Cortex of kidney (tissue), 1 donor: ENCODE measurements at places on chromosomes 3 and 15.

DNA sequence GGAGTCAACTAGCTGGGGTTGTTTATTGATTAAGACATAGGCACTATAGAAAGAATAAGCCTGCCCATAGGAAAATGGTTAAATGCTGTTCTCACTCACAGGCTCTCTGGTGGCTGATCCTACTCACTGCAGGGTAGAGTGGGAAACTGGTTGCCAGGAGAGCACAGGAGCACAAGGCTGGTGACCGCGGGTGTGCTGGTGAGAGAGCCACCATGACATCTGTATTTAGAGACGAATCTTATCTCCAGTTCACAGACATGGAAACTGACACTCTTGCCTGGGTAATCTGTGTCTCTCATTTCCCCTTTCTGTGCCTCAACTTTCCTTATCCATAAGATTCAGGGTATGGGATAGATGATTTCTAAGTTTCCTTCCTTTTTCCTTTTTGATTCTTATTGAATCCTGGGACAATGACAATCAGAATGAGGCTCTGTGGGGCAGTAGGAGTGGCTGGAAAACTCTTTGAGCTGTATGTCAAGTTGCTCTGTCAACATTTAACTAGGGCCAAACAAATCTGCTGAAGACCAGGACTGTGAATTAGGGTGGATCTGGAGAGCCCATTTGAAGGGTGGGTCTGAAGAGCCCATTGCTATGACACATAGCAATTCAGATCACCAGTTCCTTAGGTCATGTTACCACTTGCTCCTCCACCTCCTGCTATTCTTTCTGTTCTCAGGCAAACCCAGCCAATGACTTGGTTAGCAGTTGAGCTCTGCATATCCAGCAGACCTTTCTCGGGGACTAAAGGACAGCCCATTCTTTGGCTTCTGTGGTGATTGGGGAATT, 286.1 kb upstream of the TBL1XR1 start:
- DNase-seq: no peak

GRCh38 chr3:42772670-42773408, at the start of gene CCDC13:
Gene CCDC13 (minus strand): TSS chr3:42773253. CDS start chr3:42758345, 14,908 bp downstream.
- DNase-seq: no peak

- no peak for DNase-seq
These were observed 203.9 kb downstream of the MINAR1 start for GRCh38 chr15:79635897-79636561.

GRCh38 chr3:42524751-42525150, 22.3 kb downstream of the VIPR1 start:
- DNase-seq: no peak

DNA sequence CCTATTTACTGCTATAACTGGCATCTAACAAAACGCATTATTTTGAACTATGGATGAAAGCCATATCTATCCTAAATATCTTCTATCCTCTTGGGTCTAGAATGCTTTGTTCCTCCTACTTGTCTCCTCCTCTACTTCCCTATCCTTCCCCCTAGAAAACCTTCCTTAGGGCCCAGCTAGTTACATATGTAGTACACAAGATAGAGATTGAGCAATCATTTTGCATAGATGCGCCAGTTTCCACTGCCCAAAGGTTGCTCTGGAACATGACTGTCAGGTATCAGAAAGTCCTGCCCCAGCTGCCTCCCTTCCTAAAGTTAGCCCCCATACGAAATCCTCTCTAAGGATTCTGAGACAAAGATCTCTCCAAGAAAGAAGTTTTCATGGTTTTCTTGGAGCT, 55.1 kb downstream of the GPR160 start:
- DNase-seq: no peak

DNA sequence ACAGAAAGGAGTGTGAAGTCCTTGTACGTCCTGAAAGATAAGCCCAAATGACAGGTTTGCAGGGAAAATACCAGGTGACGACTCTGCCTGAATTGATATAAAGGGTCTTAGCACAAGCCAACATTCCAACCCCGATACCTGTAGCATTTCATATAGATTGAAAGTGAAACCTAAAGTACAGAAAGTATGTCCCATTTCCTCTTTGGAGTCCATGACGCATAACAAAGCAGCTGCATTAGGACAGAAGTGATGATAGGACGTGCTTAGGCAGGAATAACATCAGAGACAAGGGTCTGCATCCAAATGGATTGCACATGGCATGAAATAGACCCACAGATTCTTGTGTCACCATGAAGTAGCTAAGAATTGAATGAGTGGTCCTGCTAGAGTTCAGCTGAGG, 187.0 kb upstream of the ROBO1 start:
- DNase-seq: no peak

DNA sequence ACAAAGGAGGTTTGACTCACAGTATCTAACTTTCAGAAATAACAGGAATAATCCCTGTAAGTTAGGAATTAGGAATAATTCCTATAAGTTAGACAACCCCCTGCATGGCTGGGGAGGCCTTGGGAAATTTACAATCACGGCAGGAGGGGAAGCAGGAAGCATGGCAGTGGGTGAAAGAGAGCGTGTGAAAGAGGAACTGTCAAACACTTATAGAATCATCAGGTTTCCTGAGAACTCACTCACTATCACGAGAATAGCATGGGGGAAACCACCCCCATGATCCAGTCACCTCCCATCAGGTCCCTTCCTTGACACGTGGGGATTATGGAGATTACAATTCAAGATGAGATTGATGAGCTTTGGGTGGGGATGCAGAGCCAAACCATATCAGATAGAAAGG, 385.5 kb downstream of the IL20RB start:
- no peak for DNase-seq

DNA sequence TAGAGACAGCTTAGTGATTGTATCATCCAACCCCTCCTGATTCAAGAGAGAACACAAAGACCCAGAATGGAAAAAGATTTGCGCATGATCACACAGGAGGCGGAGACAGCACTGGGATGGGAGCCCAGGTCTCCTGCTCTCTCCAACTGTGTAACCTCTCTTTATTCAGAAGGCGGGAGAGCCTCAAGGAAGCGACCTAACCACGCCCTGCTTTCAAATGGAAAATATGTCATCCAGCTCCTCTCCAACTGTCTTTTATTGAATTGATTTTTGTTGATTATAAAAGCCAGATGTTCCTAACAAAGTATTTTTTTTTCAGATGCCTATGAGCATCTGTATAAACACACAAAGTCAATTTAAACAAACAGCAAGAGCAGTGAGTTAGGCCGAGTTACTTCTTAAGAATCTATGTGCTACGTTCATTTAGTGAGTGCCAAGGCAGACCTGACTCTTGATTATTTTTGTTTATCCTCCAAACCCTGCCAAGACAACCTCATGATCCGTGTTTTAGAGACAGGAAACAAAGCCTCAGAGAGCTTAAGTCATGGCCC, 74.5 kb downstream of the BFSP2 start:
- DNase-seq: no peak

GRCh38 chr3:52874864-52875587, 22.3 kb downstream of the STIMATE start:
- DNase-seq: no peak
